ENCODE measurements at places on chromosomes 12 and 14.

- no peak for DNase-seq
Measured at GRCh38 chr12:43277651-43278540, 274.1 kb downstream of the ADAMTS20 start.

DNA sequence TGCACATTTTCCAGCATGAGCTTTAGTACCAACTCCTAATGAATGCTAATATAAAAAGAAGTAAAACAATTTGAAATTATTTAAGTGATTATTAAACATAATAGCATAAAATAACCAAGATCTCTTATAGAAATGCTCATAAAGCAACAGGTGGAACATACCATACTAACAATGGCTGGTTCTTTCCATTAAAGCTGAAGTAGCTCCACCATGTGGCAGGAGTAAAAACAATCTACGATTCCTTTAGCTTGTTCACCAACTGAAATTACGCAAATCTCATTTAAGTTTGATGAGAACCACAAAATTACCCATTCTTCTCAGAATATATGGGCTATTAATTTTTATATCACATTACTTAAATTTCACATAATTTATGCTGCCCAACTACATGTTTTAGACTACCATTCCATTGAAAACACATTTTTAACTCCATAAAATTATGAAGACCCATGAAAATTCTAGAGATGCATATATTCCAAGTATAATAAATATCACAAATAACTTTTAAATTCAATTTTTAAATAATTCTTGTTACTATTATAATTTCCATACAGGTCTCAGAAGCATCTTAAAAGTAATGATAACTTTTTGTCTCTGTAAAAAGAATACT is 213.6 kb downstream of the DAD1 start:
- DNase-seq, result no peak

DNA sequence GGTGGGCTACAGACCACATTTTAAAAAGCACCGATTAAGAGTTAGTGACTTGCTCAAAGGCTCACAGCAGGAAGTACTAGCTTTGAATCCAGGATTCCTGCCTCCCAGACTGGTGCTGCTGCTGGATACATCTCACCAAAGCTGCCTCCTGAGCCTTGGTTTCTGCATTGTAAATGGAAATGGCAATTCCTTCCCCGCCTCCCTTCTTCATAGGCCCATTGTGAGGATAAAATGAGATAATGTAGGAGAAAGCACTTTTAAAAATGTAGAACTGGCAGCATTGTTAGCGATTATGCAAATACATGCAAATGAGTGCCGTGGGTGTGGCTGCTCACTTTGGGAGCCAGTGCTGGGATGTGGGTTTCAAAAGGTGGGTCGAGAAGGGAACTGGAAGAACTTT is 15.4 kb downstream of the PDE1B start:
- DNase-seq, result peak; percentile 63

GRCh38 chr14:21702316-21702715 is 28.7 kb upstream of the OR4E1 start:
- DNase-seq, result no peak

DNA sequence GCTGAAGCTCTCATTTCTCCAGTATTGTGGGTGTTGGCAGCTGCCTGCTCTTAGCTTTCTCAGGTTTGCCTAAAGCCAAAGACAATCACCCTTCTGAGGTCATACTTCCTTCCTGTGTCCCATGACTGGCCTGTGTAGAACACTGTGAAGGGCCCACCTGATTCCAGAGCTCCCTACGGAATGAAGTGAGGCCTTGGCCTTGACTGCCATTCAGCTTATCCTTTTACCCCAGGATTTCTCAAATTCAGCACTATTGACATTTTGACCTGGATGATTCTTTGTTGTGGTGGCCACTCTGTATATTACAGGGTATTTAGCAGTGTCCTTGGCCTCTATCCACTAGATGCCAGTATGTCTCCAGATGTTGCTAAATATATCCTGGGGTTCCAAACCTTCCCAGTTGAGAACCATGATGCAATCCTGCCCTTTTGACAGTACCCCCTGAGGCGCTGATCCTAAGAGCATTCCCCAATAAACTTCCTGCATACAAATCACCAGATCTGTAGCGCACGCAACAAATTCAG is 112.3 kb upstream of the KRR1 start:
- DNase-seq, result peak; percentile 65

GRCh38 chr14:75315144-75315543 is 36.5 kb downstream of the FOS start:
- DNase-seq, result no peak

- no peak for DNase-seq
Measured at GRCh38 chr12:70520847-70521246, 116.4 kb downstream of the PTPRB start.

DNA sequence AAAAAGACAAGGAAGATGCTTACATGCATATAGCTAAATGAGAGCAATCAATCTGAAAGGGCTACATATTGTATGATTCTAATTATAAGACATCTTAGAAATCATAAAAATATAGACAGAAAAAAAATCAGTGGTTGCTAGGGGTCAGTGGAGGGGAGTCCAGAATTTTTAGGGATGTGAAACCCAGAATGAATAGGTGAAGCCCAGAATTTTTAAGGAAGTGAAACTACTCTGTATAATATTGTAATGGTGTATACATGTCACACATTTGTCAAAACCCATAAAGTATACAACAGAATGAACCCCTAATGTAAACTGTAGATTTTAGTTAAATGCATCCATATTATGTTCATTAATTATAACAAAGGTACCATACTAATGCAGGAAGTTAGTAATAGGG is 713.2 kb downstream of the FLRT2 start:
- no peak for DNase-seq

DNA sequence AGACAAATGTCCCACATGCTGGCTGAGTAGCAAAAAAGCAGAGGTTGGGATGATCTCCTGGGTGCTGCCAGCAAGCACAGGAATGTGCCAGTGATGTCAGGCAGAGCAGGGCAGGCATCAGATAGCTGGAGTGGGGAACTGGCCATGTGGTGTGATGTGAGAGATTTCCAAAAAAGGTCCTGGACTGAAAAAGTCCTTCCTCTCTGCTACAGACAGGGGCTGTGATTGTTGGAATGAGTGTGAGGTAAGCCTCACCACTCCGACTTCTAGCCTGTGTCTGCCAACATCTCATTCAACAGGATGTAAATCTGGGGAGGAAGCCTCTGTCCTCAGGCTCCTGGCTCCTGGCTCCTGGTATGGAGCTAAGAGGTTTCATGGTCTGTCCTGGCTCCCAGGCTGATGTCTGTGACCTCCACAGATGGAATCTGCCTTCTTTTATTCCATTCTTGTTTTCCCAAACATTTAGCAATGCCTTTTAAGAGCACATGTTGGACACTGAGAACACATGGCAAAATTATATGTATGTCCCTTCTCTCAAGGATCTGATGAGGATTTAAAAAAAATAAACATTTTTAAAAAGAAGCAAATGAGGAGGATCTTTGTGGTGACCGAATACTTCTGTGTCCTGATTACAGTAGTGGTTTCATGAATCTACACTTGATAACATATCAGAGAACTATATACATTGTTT is 50.1 kb upstream of the STK38L start:
- DNase-seq, result peak; percentile 63

- DNase-seq, result no peak
Measured at GRCh38 chr12:33514893-33515292, 75.3 kb upstream of the SYT10 start.

DNA sequence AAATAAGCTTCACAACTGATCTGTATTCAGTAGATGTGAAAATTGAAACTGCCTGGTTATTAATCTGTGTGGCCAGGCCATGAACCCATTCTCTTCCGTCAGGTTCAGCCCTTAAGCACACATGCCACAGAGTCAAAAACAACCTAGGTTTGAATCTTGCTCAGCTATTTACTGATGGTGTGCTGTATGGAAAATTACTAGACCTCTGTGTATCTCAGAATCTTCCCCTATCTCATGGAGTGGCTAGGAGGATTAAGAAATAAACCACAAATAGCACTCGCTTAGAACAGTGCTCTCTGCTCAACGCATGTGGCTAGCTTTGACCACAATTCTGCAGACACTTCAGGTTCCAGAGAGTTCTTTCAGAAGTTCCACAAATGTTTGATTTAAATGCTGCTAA is 240.7 kb upstream of the PLEKHG7 start:
- DNase-seq, result no peak

- DNase-seq, result no peak
Measured at GRCh38 chr14:71400871-71401321, 493.6 kb downstream of the PCNX1 start.

- DNase-seq, result no peak
Measured at GRCh38 chr14:52348776-52349175, 34.7 kb downstream of the PTGER2 start.

DNA sequence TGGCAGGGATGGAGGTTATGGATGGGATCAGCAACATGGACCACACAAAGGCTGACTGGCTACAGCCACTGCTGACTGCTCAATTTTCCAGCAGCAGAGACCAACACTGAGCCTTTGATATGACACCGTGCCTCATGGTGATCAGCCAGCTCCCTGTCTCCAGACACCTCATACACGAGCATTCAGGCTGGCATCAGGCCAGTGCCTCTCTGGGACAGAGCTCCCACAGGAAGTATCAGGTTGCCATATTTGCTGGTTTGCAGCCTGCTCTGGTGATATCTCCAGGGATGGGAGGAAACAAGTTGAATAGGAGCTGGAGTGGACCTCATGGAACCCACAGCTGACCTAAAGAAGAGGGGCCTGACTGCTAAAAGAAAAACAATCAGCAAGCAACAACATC is 471.2 kb upstream of the ATXN7L3B start:
- DNase-seq, result no peak

GRCh38 chr12:83074358-83074894 is 387.7 kb downstream of the TMTC2 start:
- DNase-seq, result peak; percentile 64

DNA sequence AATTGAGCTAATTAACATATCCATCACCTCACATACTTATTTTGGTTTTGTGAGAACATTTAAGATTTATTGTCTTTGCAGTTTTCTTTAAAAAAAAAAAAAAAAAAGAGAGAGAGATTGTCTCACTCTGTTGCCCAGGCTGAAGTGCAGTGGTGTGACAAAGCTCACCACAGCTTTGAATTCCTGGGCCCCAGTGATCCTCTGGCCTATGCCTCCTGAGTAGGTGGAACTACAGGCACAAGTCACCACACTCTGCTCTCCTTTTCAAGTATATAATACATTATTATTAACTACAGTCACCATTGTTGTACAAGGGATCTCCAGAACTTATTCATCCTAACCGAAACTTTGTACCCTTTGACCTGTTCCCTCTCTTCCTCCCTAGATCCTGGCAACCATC is 64.0 kb downstream of the NUMB start:
- no peak for DNase-seq

DNA sequence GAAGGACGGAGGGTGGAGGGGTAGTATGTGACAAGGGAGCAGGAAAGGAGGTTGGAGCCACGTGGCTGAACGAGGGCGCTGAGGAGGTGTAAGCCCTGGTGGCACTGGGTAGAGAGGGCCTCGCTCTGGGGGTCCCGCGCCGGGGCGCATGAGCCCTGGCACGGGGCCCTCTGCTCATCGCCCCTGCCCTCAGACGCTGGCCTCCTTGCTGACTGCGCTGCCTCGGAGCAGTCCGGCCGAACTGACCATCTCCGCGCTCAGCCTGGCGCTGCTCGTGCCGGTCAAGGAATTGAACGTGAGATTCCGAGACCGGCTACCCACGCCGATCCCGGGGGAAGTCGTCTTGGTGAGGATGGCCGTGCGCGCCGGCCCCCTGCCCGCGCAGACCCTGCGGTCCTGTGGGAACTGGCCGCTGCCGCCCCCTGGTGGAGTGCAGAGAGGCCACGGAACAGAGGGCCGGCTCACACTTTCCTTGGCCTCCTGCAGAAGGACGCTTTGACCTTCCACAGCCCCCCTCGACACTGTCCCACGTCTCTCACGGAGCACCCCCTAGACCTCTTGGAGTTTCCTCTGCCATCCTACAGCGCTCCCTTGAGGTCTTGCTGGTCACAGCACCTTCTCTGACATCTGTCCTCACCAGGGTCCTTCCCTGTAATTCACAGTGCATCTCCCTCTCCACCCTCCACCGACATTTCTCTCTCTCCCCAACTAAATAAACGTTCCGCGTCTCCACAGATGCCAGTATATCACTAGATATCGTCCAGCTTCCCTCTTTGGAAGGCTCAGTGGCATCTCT is 10.5 kb downstream of the ARHGEF25 start:
- DNase-seq, result peak; percentile 69

GRCh38 chr14:40053416-40053815 is 621.2 kb upstream of the FBXO33 start:
- no peak for DNase-seq

DNA sequence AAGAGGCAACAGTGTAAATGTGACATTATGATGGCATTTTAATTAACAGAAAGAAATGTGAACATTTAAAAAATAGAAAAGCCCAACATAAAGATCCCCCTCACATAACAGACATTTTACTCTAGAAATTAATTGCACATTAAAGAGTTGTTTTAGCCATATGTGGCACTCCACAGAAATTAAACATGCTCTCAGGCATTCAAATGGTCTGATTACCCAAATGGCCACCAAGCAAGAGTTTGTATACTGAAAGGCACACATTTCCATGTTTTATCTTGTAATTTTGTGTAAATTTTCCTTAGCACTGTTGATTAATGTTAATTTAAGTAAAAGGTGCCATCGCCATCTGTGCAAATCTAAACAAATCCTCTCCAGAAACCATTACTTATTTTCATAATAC is 43.5 kb downstream of the GTF2A1 start:
- DNase-seq, result no peak

GRCh38 chr12:2806700-2807099 is 5.8 kb upstream of the ITFG2 start:
- DNase-seq, result no peak

GRCh38 chr14:69693801-69694729 is 72.9 kb upstream of the SRSF5 start:
- DNase-seq, result no peak

DNA sequence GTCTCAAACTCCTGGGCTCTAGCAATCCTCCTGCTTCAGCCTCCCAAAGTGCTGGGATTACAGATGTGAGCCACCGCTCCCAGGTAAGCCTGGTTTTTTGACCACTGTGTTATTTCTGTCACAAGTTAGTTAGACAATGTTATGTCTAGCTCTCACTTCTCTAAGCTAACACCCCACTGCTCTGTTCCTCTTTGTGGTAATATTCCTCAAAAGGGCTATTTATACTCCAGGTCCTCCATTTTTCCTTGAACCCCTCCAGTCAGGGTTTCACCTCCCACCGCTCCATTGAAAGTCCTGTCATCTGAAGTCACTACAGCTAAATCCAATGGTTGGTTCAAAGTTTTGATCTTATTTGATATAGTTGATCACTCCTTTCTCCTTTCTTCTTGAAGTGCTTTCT is 5.1 kb downstream of the IRAK3 start:
- DNase-seq, result no peak

DNA sequence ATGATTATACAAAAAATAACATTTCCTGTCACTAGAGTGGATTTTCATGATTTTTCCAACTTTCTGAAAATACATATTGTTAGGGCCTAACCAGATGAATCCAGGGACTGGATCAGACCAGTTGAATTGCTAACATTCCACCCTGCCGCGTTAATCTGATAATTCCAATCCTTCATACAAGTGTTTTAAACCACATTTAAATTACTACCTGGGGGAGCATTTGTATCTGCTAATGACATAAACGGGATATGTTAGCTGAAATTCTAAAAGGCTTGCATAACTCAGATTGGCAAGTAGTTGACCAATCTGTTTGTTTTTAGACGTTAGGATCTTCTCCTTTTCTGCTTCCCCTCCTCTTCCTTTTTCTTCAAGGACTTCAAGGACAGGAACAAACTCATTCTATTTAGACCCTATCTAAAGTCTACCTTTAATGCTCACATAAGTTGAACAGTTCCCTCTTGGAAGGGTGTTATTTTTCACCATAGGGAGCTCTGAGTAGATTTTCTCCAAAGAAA is 239.0 kb downstream of the ADAMTS20 start:
- DNase-seq, result no peak

Measured in ELF-1 (cell line).